ENCODE measurements at places on chromosomes 1 and 21. TPM values are rescaled to one million over a fixed set of nuclear protein-coding genes. Genes with fewer than 3 reads are reported as not detected.

DNA sequence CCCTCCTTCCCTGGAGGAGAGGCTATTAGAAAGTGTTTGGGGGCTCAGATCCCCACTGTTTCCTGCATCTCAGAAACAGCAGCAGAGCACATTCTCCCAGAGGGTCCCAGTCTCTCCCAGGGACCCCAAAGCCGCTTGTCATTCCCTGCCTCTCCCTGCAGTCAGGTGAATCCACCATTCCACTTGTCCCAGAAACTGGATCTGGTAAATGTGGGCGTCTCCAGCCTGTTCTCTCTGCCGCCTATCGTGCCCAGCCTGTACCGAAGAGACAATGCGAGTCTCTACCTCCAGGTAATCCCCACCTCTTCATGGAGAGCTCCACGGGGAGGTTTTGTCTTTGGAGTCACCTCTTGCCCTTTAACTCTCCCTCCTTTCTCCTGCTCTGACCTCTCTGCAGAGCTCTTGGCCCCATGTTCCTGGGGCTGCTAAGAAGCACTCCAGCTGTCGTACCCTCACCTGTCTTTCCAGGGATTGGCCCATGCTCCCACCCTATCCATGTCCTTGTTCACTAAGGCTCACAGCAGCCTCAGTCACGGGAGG lies 26.9 kb downstream of the INAVA start:
- DNase-seq: no peak

- DNase-seq: no peak
Observed at GRCh38 chr1:183783342-183783741, 21.6 kb upstream of the RGL1 start.

DNA sequence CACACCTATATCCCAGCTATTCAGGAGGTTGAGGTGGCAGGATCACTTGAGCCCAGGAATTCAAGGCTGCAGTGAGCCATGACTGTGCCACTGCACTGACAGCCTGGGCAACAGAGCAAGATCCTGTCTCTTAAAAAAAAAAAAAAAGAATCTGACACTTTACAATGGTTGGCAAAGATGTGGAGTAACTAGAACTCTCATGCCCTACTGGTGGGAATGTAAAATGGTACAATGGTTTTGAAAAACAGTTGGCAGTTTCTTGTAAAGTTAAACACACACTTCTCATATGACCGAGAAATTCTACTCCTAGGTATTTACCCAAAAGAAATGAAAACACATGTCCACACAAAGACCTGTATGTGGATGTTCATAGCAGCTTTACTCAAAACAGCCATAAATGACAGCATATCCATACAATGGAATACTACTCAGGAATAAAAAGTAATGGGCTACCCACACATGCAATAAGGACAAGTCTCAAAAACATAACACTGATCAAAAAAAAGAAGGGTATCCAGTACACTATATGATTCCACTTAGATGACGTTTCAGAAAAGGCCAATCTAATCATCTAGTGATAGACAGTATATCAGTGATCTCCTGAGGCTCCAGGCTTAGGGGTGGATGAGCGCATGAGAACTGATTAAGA lies 58.1 kb downstream of the HLCS start:
- DNase-seq: no peak

GRCh38 chr1:51328926-51329325 lies 1.4 kb downstream of the TTC39A start:
- DNase-seq: no peak

Gene SLC22A15
- 5.7 TPM for polyA plus RNA-seq

- DNase-seq: no peak
Observed at GRCh38 chr21:46244602-46245001, 16.0 kb upstream of the LSS start.

DNA sequence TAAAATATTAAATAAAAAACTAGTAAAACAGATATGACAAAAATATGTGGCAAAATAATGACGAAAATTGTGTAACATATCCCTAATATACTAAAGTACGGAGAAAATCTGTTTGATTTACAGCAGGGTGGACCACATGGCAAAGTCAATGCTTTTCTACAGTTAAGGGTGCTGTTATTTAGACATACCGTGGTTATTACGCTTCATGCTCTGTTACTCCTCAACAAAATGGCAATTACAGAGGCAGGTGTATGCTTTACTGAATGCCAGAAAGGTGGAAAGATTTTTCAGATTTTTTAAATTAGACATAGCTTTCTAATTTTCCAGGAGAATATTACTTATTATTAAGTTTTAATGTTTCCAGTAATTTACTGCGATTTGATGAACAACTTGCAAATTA lies 343.9 kb upstream of the DPYD start:
- DNase-seq: no peak

Gene ELAPOR1
- 1.6 TPM for polyA plus RNA-seq

DNA sequence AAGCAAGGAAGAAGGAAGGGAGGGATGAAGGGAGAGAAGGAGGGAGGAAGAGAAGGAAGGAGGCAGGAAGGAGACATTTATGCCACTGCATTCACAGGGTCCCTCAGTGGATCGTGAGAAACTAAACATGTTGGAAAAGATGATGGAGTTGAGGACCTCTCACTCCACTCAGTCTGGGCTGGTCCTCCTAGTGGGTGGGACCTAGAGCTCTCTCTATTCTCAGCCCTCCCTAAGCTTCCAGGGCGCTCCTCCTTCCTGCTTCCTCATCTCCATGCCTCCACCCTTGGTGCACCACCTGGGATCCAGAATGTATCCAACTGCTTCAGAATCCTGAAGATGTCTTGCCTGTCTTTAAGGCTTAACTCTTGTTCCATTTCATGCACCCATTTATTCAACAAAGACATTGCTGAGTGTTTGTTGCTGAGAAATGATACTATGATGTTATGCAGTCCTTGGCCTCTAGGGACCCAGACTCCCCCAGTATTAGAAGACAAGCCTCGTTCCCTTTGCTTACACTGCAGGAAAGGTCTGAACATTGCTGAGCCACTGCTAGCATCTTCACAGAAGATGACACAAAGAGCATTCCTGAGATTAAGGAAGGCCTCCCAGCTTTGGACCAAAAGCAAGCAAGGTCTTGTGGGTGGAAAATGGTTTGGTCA lies 88.5 kb downstream of the BEND5 start:
- no peak for DNase-seq

- DNase-seq: no peak
Observed at GRCh38 chr1:203207751-203208150, 21.2 kb upstream of the CHI3L1 start.

DNA sequence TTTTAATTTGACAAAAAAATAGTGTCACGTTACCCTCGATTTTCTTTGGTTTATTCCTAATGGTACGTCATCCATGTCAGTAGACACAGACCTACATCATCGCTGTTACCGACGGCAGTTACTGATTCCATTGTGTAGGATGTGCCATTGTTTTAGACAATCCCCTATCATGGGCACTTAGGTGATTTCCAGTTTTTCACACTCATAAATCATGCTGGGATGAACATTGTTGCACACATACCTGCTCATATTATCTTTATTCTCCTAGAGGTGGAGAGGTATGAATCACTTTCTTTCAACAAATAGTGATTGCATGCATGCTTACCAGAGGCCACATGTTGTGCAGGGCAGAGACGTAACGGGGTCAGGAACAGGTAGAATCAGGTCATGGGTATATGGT lies 79.7 kb upstream of the EFHD2 start:
- DNase-seq: no peak

DNA sequence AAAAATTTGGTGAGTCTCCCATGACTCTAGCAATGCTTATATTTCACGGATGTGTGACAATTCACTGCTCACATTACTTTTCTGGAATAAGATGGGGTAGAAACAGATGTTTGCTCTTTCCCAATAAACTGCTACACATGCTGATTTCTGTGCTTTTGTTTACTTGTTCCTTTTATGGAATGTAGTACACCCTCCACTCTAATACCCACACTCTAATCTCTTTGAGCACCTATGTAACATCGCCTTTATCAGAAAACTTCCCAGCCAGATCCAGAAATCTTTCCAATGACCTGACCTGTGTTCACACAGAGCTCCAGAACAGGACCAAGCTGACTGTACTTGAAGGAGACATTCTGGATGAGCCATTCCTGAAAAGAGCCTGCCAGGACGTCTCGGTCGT lies 4.2 kb downstream of the HSD3B2 start:
- DNase-seq: no peak

- DNase-seq: no peak
Observed at GRCh38 chr21:41763398-41763931, 3.4 kb downstream of the RIPK4 start.

Gene ALX3
- polyA plus RNA-seq: not detected

- no peak for DNase-seq
Observed at GRCh38 chr1:228416217-228416933, at the start of gene TRIM17. Gene TRIM17 (minus strand): TSS chr1:228416861. CDS start chr1:228415072, 1,789 bp downstream.

DNA sequence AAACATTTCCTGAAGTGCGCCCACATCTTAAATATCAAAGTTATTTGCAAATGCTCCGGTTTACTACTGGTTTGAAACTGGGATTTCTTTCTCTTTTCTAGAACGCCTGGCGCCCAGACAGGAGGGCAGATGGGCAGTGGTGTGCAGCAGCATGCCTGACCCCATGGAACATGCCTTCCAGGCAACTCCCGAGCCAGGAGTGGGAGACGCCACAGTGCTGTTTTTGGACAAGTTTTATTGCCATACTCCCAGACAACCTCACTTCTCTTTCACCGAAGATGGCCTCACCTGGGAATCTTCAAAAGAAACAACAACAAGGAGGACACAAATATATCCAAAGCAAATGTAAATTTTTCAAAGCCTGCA lies 21.5 kb downstream of the UBE2G2 start:
- no peak for DNase-seq

- DNase-seq: no peak
Observed at GRCh38 chr1:198848206-198848605, 209.4 kb downstream of the PTPRC start.

DNA sequence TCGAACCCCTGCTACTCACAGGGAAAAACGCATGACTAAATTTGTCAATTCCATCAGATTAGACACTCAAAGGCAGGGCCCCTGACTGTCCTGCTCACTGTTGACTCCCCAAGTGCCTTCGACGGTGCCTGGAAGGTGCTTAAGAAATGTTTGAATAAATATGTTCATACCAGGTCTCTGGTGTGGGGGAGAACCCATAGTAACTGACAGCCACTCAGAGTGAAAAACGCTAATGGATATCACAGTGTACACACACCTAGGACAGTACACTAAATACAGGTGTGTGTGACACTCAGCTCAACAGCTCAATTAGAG lies 39.7 kb upstream of the WASF2 start:
- DNase-seq: no peak

- no peak for DNase-seq
Observed at GRCh38 chr1:160823296-160823695, 27.3 kb downstream of the LY9 start.

DNA sequence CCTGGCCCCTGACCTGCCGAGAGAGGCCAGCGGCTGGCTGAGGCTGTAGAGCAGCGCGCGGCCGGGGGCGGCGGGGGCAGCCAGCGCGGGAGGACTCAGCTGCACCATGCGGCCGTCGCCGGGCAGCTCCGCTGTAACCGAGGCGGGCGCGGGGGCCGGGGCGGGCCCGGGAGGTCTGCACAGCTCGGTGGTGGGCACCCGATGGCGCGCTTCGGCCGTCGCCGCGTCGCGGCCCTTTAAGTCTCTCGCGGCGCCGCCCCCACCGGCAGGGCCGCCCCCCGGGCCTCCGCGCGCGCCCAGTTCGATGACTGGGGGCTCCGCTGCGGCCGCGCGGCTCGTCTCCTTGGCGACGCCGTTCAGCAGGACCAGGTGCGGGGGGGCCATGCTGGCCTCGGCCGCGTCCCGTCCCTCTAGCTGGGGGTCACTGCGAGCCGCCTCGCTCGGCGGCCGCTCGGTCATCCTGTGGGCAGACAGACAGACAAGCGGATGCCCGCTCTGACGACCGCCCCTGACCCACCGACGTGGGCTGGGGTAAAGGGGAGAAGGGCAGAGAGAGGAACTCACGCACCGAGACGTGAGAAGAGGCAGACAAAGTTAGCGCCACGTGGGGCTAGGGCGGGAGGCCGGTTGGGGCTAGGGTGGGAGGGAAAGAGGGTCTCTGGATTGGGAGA lies 6.5 kb downstream of the TAL1 start:
- no peak for DNase-seq

All from left renal pelvis (tissue), 4 donors.